ENCODE measurements at places on chromosomes 11 and 22.

GRCh38 chr11:68353118-68353517, 40.7 kb downstream of the LRP5 start:
- DNase-seq = no peak

DNA sequence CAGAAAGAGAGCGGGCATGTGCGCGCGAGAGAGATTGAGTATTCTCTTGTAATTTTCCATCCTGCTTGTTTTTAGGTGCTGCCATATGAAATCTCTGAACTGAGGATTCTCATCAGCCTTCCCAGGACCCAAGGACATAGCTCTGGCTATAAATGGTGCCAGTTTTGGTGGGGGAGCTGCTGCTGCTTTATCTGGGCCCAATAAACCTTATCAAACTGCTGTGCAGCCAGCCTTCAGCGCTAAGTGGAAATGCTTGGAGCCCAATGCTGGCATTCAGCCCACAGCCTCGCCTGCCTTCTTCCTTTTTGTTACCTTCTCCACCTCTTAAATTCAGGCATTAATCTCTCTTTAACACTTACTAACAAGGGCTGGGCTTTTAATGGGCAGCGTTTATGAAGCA, 2.4 kb upstream of the ZBTB16 start:
- DNase-seq = no peak

DNA sequence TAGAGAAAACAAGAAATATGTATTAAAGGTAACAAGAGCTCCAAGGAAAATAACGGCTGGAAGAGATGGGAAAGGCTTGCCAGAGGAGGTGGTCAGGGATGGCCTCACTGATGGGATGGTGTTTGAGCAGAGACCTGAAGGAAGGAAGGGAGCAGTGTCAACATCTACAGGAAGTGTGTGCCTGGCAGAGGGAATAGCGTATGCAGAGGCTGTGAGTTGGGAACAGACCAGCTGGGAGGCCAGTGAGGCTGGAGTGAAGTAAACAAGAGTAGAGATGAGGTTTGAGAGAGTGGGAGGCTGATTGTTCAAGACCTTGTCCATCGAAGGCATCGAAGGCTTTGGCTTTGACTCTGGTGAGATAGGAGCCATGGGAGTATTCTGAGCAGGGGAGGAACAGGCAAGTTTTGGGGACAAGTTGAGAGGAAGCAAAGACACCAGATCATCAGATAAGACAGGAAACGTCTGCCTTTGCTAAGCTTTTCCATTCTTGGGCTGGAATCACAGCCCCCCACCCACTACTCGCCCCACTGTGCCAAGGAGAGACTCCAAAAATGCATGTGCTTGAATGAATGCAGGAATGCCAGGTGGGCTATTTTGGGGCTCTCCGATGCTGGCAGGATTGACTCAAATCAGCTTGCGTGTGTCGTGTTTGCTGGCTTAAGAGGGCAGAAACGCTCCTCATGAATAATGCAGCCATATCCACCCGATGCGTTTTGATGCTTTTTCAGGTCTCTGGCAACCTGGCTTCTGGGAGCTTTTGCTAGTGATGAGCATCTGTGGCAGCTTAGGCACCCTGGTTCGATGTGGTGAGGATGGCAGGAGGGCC, 7.2 kb downstream of the SGSM1 start:
- DNase-seq = no peak

GRCh38 chr22:26548984-26549383, 36.7 kb upstream of the TFIP11 start:
- DNase-seq = no peak

DNA sequence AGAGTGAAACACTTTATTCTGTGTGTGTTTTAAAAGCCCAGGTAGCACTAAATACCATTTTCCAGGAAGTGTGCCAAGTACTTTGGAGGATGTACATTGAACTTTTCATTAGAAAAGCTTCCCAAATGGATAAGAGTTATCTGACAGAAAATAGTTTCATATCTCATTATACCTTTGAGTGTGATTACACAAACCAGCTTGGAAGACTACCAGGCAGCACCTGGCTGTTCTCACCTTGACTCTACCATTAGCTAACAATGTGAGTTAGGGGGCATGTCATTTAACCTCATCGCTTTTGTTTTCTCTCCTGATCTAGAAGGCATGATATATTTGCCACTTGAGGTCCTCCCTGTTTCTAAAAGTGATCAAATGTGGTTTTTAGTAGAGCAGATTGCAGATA, 50.2 kb downstream of the GRM5 start:
- DNase-seq = no peak
